Cardiac muscle cell (in vitro differentiated cells and primary cell): ENCODE measurements at places on chromosomes 12 and 14. TPM values are rescaled to one million over a fixed set of nuclear protein-coding genes. Genes with fewer than 3 reads are reported as not detected.

ADCY4 gene
- 0.35 and 1.5 TPM in 2 replicates for total RNA-seq

LHX5 gene
- not detected in 2 replicates for total RNA-seq

CDKN3 gene
- total RNA-seq = 13.9 and 43.9 TPM in 2 replicates

CELA1 gene
- not detected in 2 replicates for total RNA-seq

CARMIL3 gene
- total RNA-seq = 0.06 and 0.85 TPM in 2 replicates

DHH gene
- 0.36 TPM in 1 of 2 replicates, not detected in the other for total RNA-seq

STXBP6 gene
- total RNA-seq = 3.2 and 6.4 TPM in 2 replicates

GRCh38 chr12:6285532-6286306 is 24.8 kb upstream of the PLEKHG6 start:
- DNase-seq = no peak

GRCh38 chr12:84632556-84632955 is 280.0 kb downstream of the SLC6A15 start:
- no peak for DNase-seq

GRCh38 chr14:77862154-77862786 is 62.4 kb downstream of the ADCK1 start:
- peak; percentile 71 for DNase-seq

DNA sequence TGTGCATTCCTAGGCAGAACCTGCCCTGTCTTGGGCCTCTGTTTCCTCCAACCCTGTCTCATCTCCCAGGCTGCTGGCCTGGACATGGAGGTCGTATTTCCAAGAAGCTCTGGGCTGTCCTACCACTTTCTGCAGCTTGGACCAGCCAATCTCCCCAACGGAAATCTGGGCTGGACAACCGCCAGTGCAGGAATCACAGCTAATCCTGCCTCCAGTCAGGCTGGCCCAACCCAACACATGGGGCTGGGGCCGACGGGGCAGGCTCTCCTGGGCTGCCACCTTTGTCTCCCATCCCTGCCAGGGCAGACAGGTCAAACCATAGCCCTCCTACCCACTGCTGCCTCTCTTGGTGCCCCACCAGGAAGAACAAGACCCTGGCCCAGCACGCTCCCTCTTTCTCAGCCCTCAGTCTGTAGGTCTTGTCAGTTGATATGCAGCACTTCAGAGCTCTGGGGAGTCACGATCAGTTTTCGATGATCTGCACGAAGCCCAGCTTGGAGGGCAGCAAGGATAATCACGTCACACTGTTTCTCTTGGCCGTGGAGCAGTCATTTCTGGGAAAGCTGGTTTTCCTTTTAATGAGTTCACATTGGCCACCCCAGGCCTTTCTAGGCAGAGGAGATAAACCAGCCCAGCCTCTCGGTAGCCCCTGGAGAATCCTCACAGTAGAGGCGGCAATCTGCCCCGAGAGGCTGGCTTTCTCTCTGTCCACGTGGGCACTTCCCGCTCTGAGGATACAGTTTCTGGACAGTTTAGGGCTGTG is 195.2 kb upstream of the PRMT8 start:
- DNase-seq = no peak

GRCh38 chr12:113103756-113104450 is 31.7 kb downstream of the RASAL1 start:
- DNase-seq = peak; percentile 21

- no peak for DNase-seq
These were observed 18.1 kb upstream of the DUSP6 start for GRCh38 chr12:89370421-89370831.

DNA sequence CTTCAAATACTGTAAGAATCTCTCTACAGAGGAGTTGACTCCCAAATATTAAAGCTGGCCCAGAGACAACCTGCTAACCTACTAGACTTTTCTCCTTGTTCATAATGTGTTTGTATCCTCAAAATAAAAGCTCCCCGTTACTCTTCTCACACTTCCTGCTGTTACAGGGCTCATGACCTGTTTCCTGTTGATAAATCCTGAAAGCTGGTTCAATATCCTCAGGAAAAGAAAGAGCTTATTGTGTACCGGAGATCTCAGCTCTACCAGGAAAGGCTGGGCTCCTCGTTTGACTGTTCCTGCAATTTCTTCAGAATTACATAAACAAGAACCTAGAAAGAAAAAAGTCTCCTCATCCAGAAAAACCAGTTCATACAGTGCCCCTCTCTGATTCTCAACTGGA is 30.8 kb downstream of the CLEC1A start:
- DNase-seq = peak; percentile 13

DNA sequence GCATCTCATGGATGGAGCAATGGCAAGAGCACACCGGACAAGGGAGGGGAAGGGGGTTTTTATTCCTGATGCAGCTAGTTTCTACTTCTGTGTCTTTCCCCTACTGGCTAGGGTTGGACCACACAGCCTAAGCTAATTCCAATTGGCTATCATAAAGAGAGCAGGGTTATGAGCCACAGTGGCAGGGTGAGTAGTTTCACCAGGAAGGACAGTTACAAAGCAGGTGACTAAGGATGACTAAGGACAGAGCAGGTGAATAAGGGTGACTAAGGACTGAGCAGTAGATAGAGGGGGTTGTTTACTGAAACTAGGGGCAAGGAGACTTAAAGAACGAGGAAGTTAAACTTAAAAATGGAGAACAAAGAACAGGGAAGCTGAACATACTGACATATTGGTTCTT is 321.4 kb upstream of the SEL1L start:
- DNase-seq = no peak

DNA sequence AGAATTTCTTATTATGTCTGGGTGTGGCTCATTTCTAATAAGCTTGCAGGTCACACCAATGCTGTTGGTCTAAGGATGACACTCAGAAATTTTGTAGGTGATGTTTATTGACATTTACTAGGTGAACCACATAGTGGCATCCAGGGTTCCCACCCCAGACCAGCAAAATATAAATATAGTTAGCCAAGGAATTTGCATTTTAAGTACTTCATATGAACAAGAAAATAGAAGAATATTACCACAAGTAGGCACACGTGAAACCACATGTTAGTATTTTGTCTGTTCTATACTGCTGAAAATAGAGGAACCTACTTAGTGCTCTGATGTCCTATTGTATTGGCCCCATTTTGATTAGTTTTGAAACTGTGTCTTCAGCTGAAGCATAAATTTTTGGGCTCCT is 71.1 kb downstream of the USP15 start:
- no peak for DNase-seq

GRCh38 chr12:108977360-108977759 is 43.5 kb downstream of the SVOP start:
- DNase-seq = no peak
